Left lobe of liver (tissue), 2 donors: ENCODE measurements at places on chromosomes 6 and 20.

DNA sequence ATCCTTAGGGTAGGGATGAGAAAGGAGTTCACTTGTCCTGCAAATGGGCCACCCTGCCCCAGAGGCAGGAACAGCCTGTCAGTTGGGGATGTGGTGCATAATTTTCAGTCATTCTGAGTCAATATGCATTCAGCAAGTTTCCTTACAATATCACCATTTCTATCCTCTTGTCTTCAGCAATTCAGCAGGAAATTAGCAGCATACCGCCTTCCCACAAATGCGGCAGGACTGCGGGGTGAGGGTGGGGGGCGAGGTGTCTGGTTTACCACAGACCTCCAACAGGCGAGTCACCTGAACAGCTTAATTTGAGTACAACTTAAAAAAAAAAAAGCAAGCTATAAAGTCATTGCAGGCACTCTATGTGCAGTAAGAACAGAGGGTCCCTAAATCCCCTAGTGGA lies 126.8 kb downstream of the MAP3K7 start:
- DNase-seq, result no peak

GRCh38 chr20:11045412-11046175 lies 371.8 kb upstream of the JAG1 start:
- no peak for DNase-seq

GRCh38 chr6:87093651-87094050 lies 1.3 kb downstream of the CGA start:
- no peak for DNase-seq

DNA sequence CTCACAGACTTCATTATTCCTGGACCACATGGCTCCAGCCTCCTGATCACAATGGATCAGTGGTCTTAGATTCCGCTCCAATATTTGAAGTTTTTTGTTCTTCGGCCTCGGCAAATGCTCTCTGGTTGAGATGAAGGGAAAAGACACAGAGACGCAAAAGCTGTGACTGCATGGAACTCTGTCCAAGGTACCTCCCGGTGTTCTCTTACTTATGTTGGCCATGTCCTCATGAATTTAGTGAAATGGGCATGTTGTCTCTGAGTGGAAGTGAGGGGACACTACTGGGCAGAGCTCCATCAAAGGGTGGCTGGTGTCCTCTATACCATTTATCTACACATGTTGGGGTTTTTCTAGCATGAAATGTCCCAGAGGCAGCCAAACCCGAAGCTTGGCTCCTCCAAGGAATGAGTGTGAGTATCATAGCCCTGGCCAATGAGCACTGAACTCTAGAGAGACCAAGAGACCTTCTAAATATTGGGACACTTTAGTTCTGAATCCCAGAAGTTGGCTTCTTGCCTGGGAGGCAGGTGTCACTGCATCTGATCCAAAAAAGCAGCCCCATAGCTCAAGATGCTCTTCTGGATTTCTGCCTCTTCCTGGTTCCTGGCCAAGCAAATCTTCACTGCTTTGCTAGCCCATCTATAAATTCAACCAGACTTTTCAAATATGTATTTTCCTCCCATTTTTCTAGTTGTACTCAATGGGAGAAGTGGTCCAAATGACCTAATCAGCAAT lies 34.1 kb downstream of the HLA-G start:
- no peak for DNase-seq

GRCh38 chr6:136945072-136945471 lies 23.0 kb downstream of the SLC35D3 start:
- DNase-seq, result no peak

DNA sequence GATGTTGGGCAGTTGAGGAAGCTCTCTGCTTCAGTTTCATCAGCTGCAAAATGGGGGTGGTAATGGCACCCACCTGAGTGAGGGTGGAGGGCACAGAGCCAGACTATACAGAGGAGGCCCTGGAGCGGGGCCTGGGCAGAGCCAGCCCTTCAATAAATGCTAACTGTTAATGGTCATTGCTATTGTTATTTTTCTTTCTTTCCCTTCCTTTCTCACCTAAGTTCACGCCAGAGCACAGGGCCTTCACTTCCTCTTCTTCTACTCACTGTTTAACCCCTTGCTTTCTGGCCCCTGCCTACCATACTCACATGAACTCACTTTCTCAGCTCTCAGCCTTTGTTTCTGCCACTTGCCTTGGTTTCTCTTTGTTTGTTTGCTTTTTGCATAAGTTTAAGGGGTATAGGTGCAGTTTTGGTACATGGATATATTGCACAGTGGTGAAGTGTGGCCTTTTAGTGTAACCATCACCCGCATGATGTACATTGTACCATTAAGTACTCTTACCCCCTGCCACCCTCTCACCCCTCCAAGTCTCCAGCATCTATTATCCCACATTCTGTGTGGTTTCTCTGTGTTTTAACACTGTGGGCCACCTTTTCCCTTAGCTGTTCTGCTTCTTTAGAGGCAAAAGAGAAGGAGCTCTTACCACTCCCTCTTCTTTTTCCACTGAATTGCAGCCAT lies 7.5 kb upstream of the RREB1 start:
- DNase-seq, result no peak

DNA sequence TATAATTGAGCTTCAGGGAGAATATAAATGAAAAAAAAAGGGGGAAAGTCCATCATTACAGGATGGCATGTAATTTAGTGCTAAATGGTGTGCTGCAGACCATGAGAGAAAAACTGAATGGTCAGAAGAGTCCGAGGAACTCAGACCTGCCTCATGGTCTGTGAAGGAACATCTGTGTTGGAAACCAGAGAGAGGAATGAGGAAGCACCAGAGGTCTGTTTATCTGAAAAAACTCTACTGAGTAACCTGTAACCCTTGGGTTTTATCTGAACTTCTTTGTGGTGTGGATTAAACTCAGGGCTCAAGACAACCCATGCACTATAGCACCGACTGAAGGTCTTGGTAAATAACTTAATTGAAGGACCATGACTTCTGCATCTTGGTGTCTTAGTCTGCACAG lies 108.1 kb downstream of the RNF144B start:
- DNase-seq, result no peak

- no peak for DNase-seq
These were observed 596.2 kb downstream of the KIF16B start for GRCh38 chr20:15977026-15977425.

GRCh38 chr20:24598996-24599395 lies 129.6 kb downstream of the SYNDIG1 start:
- no peak for DNase-seq
